ENCODE measurements at places on chromosomes 7 and 10.

- peak; percentile 61 for DNase-seq
Observed at GRCh38 chr7:102890292-102890970, 22.4 kb upstream of the LRRC17 start.

GRCh38 chr7:131072505-131073091 lies 255.1 kb upstream of the MKLN1 start:
- peak; percentile 15 for DNase-seq

GRCh38 chr7:133369130-133369529 lies 116.3 kb downstream of the EXOC4 start:
- DNase-seq: no peak

DNA sequence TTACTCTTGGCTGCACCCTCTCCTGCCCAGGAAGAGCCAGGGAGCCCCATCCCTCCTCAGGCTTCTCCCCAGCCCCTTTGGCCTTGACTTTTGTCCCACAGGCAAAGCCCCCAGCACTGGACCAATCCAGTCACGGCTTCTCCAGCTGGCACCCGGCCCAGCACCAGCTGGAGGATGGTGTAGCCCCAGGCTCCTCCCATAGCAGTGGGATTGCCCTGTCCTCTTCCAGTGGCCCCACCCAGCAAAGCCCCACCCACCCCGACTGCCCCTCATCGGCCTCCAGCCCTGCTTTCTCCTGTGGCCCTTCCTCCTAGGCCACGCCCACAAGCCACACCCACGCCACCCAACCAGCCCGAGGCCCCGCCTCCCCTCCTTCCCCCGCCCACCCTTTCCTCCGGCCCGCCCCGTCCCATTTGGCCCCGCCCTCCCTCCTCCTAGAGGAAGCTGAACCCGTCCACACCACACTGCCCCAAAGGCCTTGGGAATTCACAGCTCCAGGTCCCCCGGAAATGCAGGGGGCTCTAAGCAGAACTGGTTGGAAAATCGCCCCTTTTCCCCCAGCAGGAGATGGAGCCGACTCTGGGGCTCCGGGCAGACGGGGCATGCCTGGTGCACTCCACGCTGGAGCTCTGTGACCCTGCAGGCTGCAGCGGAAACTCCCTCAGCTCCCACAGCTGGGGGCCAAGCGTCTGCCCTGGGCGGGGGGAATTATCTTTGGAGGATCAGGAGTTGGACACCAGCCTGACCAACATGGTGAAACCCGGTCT lies 25.2 kb downstream of the GET4 start:
- peak; percentile 87 for DNase-seq

DNA sequence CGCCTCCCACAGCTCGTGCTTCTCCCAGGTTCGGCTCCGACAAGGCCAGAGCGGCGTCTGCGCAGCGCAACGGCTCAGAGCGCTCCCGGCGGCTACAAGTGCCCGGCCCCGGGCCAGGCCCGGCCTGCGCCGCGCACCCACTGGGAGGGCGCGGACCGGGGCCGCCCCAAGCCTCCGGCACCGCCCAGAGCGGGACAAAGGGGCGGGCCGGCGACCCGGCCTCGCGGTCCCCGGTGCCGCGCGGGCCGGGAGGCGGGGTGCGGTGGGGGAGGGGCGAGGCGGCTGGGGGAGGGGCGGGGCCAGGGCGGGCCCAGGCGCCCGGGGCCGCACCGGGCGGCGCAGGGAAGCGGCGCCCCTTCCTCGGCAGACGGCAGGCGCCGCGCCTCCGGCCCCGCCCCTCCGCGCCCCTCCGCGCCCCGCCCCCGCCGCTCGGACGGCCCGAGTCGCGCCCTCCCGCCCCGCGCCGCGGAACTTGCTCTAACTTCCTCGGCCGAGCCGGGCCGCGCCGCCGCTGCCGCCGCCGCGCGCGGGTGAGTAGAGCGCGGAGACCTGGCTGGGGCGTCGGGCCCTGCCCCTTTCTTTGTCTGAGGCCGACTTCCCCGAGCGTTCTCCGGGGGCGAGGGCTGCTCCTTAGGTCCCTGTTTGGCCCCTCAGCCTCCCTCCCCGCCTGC lies at the start of gene TSPAN14:
Gene TSPAN14, plus strand, starts transcription at position 469 of the 671 bp plus-strand sequence. CDS start 34,924 bp downstream, outside the sequence.
- peak; percentile 74 for DNase-seq

DNA sequence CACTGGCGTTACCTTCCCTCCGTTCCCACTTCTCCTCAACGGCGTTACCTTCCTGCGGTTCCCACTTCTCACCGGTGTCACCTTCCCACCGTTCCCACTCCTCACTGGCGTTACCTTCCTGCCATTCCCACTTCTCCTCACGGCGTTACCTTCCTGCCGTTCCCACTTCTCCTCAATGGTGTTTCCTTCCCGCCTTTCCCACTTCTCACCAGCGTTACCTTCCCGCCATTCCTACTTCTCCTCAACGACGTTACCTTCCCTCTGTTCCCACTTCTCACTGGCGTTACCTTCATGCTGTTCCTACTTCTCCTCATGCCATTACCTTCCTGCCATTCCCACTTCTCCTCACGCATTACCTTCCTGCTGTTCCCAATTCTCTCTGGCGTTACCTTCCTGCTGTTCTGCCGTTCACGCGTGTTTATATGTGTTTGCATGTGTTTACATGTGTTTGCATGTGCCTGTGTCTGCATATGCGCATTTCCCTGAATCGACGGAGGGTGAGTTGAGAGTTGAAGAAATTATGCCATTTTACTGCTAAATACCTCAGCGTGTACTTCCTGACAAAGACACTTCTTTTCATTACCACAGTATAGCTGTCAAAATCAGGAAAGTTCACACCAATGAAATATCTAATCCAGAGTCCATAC lies 23.2 kb upstream of the CFAP46 start:
- DNase-seq: no peak

GRCh38 chr10:9331583-9332008 lies 1277.1 kb downstream of the GATA3 start:
- peak; percentile 50 for DNase-seq

DNA sequence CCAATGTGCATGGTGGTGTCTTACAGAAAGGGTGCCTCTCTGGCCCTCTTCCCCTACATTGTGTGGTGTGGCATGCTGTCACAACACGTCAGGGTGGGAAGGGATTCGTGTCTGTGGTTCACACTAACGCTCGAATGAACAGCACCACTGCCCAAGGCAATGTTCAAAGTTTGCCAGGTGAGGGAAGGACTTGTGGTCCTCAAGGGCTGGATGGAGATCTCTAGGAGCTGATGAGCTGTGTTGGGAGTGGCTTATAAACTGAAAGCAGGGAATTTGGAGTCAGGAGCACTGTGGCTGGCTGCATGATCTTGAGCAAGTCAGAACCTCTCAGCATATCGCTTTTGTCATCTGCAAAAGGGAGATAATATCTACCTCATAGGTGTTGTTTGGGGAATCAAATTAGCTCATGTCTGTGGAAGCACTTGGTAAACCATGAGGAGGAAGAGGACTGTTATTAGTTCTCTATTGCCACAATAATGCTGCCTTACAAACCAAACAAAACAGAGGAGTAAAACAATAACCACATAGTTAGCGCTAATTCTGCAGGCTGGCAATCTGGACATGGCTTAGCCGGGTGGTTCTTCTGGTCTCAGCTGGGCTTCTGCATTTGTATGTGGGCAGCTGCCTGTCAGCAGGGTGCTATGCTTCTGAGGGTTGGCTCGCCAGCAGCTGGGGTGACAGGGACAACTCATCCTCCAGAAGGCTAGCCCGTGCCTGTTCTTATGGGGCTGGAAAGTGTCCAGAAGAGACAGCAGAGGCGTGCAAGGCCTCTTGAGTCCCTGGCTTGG lies 22.9 kb upstream of the C10orf105 start:
- DNase-seq: no peak

DNA sequence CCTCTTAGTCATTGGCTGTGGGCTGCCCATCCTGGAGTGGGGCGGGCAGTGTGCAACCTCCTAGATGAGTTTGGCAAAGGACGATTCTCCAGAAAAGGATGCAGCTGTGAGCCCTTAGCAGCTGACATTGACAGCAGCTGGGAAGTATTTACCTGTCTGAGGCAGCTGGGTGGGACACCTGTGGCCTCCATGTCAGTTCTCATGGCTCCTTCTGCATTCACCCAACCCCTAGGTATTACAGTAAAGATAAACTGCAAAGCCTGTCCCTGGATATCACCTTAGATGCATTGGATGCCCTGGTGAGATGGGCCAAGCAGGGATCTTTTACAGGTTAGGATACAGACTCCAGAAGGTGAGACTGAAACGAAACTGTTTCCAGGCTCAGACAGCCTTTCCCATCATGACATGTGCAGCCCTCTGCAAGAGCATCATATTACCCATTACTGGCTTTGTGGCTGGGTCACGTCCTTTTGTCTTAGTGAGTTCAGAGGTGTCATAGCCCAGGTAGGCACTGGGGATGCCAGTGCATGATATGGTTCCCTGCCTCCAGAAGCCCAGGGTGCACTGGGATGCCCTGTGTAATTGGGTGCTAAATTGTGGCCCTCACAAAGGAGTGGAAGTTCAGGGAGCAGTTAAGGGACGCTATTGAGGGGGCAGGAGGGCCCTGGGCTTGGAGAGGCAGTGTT lies 28.9 kb downstream of the MINDY4 start:
- DNase-seq: no peak

GRCh38 chr7:70565721-70566370 lies 566.1 kb upstream of the GALNT17 start:
- no peak for DNase-seq

- DNase-seq: no peak
Observed at GRCh38 chr7:123735539-123735938, 13.3 kb downstream of the WASL start.

- no peak for DNase-seq
Observed at GRCh38 chr7:94049615-94050014, 45.5 kb upstream of the BET1 start.

All from inflammatory macrophage (primary cell).